ENCODE measurements at places on chromosomes 7 and 10.

- peak; percentile 47 for DNase-seq
Observed at GRCh38 chr7:55365205-55365674, at the start of gene LANCL2. TSS of gene LANCL2 (plus strand) at chr7:55365337. CDS start at chr7:55366026, 689 bp downstream.

DNA sequence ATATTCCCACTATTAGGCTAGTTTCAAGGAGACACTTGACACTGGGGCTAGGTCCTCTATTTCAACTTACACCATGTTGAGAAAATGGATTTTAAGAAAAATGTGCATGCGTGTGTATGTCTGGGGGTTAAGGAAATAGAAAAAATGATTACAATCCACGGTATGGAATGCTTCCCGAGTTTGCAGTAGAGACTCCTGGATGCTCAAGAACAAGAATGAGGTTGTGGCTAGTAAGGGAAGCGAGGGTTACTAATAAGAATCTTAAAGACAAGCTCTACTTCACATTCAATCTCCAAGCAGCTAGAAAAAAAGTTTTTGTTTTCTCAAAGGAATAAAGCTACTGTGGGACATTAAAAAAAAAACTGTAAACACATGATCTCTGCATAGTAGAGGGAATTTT is 54.7 kb downstream of the ANK3 start:
- no peak for DNase-seq

DNA sequence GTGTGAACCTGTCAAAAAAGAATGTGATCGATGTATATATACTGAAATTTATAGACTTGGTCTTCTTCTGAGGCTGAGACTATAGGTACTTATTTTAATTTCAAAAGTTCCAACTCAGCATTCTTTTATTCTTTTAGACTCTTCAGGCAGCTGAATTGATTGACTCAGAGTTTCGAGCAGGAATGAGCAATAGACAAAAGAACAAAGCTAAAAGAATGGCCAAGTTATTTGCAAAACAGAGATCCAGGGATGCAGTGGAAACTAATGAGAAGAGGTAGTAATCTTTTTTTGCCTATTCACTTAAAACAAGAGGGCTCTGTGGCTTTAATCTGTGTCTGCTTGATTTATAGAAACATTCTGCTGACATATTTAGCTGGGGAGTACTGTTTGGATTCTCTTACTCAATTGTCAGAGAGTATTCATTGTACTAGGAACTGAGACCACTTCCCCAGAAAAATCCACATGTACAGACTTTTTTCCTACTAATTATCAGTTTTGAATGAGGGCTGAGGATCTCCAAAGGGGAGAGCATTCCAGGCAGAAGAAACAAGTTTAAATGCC is 30.1 kb downstream of the BTAF1 start:
- DNase-seq = no peak

- DNase-seq = no peak
Observed at GRCh38 chr10:64175271-64175962, 654.2 kb downstream of the REEP3 start.

GRCh38 chr10:79266084-79266483 is 81.2 kb upstream of the PPIF start:
- peak; percentile 21 for DNase-seq

DNA sequence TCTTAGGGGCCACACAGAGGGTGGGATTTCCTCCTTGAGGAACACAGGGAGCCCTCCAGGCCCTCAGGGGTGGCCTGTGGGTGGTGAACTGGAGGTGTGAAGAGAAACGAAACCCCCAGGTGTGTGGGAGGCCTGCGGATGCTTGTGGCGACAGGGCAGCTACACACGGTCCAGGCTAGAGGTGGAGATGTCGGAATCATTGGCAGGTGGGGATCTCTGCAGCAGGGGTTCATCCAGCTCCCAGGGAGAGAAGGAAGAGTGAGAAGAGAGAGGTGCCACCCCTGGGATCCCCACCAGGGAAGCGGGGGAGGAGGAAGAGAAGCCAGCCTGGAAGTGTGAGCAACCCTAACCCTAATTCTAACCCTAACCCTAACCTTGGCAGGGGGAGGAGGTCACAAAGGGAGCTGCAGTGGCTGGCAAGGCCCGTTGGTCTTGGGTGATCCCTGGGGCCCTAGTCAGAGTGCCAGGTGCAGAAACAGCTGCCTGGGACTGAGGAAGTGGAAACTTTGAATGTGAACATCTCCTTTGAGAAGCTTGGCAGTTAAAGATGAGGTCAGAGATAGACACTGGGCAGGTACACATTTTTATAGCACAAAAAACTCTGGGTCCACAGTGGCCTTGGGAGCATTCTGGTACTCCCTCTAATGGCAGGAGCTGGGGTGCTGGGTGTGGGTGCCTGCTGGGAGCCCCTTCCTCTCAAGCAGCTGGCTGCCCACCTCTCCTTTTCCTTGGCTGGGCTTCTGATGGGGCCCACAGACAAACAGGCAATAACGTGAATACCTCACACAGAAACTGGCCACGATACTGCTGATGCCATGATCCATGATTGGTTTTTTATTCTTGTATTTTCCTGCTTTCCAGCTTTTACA is 6.8 kb upstream of the AEBP1 start:
- DNase-seq = no peak

GRCh38 chr7:18978108-18978495 is 139.3 kb downstream of the TWIST1 start:
- peak; percentile 70 for DNase-seq

DNA sequence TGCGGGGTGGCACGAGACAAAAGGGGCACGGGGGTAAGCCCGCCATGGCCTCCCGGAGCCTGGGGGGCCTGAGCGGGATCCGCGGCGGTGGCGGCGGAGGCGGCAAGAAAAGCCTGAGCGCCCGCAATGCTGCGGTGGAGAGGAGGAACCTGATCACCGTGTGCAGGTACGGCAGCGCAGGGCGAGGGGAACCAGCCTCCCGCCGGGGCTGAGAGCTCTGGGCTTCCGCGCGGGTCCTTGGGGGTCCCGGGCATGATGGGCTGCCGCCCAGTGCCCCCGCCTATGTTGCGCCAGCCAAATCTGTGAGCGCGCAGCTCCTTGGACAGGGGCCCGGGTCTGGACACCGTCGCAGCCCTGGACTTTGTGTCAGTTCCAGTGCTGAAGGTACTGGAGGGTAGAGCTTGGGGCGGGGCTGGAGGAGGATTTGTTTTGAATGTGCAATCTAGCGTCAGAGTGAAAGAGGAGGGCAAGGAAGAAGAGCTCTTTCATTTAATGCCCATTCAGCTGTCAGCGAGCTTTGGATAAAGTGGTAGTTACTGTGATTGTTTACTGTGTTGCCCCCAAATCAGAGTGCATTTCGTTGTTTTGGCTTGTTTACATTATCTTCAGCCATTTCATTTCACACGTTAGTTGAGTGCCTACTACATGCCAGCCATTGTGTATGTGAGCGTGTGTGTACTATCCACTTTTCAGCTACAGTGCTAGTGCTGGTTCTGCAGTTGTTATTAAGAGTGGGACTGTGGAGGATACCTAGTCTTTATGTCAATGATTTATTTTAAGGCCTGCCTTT is 777 bp downstream of the RUNDC3B start:
- no peak for DNase-seq

DNA sequence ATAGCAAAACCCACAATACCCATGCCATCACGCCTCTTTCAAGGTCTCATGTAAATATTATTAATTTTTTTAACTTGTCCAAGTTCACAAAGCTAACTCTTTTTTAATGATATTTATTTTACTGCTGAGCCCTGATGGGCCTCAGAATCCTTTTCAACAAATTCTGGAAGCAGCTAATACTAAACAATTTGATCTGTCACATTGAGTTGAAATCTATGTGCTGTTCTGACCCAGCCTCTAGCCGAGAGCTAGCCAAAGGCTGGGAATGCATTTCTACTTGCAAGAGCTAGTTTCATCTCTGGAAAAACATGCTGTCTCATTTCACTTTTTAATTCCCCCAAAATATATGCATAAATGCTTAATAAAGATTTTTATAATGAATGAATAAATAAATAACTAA is 47.9 kb downstream of the TFAM start:
- no peak for DNase-seq

DNA sequence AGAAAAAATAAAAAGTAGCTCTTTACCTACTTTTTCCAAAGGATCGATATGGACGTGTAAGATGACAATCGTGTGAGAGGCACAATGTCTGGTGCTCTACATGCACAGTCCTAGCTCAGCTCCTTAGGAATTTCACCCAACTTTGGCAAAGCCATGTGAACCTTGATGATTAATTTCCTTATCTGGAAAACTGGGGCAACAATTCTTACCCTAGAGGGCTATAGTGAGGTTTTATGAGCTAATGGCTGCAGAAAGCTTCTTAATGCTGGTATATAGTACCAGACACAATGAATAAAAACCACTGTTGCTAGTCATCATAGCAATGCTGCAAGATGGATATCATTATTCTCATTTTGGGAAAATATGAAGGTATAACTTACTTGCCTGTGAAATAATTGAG is 202.7 kb downstream of the PARD3 start:
- no peak for DNase-seq

DNA sequence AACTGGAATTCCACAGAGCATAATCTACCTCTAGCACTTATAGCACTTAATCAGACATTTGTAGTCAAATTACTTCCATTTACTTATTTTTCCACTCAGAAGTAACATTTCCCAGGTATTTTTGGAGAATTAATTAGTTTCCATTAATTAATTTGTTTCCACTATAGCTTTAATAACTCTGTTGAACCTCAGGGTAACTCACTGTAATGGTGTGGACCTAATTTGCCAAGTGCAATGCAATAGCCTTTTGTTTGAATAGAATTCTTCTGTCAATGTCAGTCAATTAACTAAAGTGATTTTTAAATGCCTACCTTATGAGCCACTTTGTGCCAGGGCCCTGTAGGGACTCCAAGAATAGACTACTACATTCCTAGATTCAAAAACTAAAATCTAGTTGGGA is 115.4 kb downstream of the CSTF2T start:
- DNase-seq = no peak

DNA sequence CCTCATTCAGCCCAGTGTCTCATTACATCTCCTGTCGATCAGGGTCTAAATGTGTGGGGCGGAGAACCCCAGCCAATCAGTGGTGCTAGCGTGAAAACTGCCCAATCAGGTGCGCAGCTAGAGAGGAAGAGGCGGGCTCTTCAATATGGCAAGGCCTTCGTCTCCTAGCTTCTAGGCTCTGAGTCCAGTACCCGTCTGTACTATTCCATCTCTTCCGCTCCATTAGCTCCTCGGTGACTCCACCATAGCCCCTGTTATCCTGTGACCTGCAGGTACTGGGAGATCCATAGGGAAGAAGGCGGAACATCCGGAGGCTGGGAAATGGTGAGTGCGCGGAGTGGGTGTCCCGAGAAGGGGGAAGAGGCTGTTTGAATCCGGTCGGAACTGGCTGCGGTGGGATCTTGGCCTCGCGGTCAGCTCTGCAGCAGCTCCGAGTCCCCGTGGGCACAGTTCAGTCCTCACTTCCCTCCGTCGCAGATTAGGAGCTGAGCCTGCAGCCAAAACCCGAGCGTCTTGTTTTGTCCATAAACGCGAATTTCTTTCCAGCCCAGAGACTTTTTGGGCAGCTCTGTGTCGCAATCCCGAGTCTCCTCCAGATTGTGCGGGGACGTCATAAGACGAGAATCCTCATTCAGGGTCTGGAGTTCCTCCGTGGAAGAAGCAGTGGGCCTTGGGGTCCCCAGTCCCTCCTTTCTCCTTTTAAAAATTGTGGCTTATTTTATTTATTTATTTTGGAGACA is at the start of gene ZNF727:
Gene ZNF727, plus strand, starts transcription at position 134 of the 740 bp plus-strand sequence. Its CDS starts 188 bp downstream, at position 322.
- DNase-seq = peak; percentile 85

DNA sequence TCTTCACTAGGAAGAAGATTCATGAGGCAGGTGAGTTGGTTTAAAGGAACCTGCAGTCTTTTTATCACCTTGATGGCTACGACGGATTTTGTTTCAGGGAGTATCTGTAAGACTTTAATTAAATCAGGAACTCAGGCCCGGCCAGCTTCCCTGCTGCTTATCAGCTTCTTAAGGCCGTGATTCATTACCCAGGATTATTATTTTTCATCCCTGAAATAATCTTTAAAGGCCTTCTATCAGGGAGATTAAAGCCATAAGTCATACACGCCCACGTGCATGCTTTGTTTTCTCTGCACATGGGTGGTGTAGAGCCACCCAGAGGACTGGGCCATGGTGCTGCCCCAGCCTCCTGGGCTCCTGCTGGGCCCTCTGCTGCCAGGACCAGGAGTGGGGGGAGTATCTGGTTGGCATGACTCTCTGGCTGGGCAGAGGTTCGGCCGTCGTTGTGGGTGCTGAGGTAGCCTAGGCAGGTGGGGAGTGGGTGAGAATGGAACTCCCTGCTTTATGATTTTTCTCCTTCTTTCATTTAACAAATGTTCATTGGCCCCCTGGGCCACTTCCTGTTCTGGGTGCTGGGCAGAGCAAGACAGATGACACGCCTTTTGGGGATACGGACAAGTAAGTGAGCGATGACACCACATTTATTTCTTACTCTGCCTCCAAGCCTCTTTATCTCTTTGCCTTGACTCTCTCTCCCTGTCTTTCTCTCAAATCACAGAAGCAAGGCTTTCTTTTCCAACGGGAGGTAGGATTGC is 39.0 kb upstream of the PCBD1 start:
- DNase-seq = no peak

- peak; percentile 42 for DNase-seq
Observed at GRCh38 chr10:58017719-58018367, 249.9 kb downstream of the IPMK start.

- DNase-seq = no peak
Observed at GRCh38 chr7:55265836-55266642, 99.1 kb upstream of the LANCL2 start.

GRCh38 chr7:69038915-69039314 is 559.4 kb upstream of the AUTS2 start:
- DNase-seq = no peak

GRCh38 chr7:133185512-133185911 is 67.4 kb upstream of the EXOC4 start:
- no peak for DNase-seq

GRCh38 chr7:28530175-28530802 is 118.0 kb downstream of the CREB5 start:
- no peak for DNase-seq

DNA sequence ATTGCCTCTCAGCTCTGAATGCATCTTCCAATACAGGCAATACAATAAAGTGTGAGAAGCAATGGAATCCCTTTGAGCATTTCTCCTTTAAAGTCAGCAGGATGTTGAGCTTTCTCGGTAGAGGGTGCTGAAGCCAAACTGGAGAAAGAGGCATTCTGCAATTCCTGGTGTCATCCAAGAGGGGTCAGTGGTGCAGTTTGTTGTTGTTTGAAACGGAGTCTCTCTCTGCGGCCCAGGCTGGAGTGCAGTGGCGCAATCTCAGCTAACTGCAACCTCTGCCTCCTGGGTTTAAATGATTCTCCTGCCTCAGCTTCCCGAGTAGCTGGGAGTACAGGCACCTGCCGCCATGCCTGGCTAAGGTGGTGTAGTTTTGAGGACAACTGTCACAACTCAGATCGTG is 486.5 kb downstream of the CALN1 start:
- no peak for DNase-seq

DNA sequence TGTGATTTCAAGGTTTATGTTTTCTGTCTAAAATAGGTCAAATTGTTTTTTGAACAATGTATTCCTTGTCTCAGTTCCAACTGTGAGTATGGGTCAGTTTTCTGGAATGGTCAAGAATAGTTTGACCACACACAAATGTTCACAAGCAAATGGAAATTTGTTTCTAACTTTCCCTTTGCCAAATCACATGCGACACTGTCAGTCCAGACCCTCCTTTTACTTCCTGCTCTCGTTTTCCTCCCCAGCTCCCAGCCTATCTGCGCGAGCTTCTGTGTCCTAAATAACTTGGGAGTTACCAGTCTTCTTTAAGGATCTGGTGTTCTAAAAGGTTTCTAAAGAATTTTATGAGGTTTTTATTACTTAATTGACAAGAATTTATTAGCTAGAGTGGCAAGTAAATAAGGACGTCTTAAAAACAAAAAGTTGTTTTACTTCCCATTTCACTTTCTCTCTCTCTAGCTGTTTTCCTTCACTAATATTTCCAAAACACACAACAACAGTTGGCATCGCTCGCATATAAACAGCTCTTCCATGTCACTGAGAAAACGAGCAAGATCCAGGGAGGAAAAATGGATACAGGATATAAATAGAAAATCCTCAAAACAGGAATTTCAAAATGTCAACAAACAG is 266.1 kb upstream of the KLF6 start:
- DNase-seq = no peak
